ENCODE measurements at places on chromosomes 7 and 10.

GRCh38 chr7:41730161-41730560 is 27.3 kb upstream of the INHBA start:
- DNase-seq: no peak

- DNase-seq: no peak
These were observed 1550.3 kb upstream of the LRRTM3 start for GRCh38 chr10:65375528-65375927.

DNA sequence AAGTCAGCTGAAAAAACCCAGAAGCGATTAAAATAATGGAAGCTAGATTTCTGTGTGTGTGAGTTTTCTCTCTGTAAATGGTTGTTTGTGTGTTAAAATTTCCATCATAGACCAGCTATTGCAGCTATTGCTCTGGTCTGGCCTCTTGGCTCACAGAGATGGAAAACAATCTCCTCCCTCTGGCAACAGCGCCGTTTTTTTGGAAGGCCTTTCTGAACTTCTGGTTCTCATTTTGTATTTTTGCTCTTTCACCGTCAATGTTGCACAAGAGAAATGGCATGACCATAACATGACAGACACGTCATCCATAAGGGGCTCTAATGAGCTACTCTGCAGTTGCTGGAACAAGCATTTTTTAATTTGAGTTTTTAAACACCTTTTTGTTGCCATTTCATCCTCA is 91.0 kb downstream of the CUBN start:
- DNase-seq: no peak

- DNase-seq: no peak
These were observed 6.4 kb upstream of the PDCD4 start for GRCh38 chr10:110865186-110865808.
